ENCODE measurements at places on chromosomes 4 and X. TPM values are rescaled to one million over a fixed set of nuclear protein-coding genes. Genes with fewer than 3 reads are reported as not detected.

Gene TRAM1L1
- 24.5 TPM for total RNA-seq

Gene COL4A6
- 3.2 TPM for total RNA-seq

Gene GYPA
- total RNA-seq = 5.1 TPM

Gene NPNT
- 31.6 TPM for total RNA-seq

Gene ITM2A
- total RNA-seq = 84.7 TPM

Gene DKK2
- 5.8 TPM for total RNA-seq

Gene TEX13B
- total RNA-seq = not detected
